ENCODE measurements at places on chromosomes 13 and 19.

DNA sequence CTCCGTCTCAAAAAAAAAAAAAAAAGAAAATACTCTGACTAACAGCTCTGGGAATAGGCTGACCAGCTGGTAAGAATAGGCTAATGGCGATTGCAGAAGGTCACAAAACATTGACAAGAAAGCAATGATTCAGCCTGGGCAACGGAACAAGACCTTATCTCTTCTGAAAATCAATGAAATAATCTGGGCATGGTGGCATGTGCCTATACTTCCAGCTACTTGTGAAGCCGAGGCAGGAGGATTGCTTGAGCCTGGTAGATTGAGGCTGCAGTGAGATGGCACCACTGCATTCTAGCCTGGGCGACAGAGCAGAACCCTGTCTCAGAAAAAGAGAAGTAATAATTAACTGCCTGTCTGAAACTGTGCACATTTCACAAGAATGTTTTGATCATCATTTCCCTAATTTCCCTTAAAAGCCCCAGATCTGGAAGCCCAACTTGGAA lies 18.8 kb upstream of the MTRF1 start:
- no peak for DNase-seq

DNA sequence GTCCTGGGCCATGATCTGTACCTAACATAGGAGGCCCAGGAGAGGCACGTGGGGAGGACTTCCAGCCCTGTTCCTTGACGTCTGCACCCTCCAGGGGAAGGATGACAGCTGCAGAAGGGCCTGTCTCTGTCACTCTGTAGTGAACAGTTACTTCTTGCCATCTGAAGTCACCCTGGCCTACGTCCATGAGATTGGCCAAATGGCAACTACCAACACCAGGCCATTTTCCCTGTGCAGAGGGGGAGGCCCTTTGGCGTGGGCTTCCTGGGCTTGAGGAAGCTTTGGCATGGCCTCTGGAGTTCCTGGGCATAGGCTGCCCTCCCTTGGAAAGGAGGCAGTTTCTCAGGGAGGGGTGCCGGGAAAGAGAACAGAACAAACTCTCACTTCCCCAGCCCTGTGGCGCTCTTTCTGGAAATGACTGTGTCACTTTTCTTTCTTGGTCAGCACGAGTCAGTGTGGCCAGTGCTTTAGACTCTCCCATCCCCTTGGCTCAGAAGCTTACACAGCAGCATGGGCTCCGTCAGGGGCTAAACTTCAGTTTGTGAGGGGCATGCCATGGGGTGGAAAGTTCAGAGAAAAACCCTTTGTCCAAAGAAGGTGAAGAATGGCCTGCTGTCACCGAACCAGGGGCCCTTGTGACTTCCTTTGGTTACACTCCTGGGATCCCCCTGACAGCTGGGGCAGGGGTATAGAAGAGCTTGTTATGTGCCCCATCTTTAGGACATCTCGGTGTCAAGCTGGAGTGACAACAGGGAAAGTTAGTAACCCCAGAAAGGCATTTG lies 5.3 kb downstream of the CARM1 start:
- no peak for DNase-seq

DNA sequence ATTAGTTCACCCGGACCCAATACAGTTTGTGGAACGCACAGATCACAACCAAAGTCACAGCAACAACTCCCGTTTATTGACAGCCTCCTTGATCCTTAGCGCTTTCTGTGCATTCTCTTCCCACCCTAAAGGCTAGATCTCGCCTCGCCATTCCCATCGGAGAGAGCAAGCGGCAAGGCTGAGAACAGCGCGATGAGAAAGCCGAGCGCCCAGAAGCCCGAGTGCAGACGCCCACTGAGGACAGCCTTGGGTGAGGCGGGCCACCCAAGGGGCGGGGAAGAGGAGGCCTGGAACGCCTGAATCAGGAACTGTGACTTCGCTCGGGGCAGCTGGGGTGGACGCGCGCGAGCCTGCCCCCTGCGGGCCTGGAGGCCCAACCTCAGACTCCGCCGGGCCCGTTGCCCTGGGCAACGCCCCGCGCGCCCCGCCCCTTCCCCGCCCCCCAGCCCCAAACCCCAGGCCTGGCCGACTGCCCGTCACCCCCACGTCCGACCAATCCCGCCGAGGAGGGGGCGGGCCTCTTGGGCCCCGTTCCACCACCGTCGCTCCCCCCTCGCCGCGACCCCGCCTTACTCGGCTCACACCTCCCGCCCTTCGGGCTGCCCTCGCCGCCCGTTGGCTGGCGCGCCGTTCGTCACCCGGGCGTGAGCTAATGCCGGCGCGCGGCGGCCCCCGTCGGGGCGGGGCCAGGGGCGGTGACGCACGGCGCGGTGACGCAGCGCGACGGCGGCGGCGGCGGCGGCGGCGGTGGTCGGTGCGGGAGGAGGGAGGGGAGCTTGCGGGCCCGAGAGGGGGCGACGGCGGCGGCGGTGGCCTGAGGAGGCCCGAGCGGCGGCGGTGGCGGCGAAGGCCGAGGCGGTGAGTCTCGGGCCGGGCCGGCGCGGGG lies at the start of gene SAMD4B:
Gene SAMD4B (plus strand): TSS at position 703 of the 886 bp plus-strand sequence. CDS start 14,473 bp downstream, outside the sequence.
- peak; percentile 99 for DNase-seq

GRCh38 chr19:51566489-51567100 lies 4.5 kb upstream of the ZNF175 start:
- no peak for DNase-seq

DNA sequence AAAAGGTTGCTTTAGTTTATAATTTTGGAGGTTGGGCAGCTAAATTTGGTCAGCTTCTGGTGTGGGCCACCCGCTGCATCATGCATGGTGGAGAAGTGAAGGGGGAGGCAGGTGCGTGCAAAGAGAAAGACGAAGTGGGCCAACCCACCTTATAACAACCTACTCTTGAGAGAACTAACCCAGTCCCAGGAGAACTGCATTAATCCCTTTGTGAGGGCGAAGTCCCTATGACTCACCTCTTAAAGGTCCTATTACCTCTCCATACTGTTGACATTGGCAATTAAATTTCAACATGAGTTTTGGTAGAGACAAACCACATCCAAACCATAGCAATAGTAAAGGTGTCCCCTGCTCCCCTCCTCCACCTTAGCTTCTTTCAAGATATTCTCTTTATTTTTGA lies 7.7 kb upstream of the FGF9 start:
- no peak for DNase-seq

DNA sequence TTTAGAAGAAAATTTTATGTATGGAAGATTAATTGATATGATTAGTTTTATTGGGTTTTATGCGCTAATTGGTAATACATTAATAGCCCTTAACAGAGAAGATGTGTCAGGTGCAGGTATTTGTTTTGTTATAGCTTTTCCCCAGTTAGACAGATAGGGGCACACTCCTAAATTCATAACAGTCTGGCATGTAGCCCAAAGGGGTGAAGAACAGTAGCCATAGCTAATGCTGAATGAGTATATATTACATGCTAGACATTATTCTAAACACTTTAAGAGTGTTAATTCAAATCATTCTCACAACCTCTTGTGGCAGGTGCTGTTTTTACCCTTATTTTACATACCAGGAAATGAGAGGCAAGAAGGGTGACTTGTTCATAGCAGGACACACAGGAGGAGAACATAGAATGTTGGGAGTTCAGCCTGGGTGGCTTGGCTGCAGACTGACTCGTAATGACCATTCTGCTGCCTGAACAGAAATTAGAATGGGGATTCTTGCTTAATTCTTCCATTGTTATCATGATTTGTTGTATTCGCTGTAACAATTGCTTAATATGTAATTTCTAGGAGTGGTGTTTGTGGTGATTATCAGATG lies 20.1 kb downstream of the PCCA start:
- DNase-seq, result no peak

DNA sequence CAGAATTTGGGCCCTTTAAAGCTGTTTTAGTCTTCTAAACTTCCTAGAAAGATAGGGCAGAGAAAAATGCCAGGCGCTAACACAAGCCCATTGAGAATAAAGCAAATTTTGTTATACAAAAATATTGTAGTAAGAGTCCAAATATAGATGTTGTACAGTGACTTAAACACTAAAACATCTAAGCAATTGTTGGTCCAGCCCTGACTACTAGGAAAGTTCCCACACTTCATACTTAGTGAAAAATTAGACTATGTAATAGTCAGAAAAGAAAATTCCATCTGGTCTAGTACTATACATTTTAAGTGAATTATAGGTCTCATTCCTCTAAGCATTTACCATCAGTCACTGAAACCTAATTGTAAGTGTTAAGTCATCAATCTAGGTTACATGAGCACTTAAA lies 1518.3 kb upstream of the SLC10A2 start:
- DNase-seq, result no peak

GRCh38 chr19:10690341-10690781 lies 10.9 kb upstream of the QTRT1 start:
- DNase-seq, result no peak

DNA sequence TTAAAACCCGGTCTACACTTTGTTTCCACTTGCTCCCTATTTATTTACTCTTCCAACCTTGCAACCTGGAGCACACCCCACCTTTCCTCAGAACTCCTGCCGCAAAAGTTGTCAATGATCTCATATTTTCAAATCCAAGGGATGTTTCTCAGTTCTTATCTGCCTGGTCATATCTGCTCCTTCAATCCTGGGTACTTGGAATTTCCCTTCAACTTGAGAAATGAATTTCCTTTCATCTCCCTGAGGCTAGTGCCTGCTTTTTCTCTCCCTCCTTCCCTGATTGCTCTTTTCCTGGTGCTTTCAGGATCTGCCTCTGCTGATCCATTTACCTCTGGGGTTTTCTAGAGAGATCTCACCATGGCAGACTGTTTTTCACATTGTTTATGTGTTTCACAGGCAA lies 154.8 kb upstream of the IRS2 start:
- DNase-seq, result no peak

DNA sequence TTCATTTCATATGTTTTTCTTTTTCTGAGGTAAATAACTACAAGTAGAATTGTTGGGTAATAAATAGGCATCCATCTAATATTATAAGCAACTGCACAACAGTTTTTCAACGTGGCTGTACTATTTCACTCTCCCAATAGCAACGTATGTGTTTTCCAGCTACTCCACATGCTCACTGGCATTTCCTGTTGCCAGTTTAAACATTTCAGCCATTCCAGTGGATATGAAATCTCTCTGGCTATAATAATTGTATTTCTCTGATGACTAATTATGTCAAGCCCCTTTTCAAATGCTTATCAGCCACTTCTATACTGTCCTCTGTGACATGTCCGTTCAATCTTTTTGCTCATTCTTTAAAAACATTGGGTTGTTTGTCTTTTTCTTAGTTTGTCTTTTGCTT lies 26.8 kb upstream of the ALOX5AP start:
- DNase-seq, result no peak

- DNase-seq, result no peak
Measured at GRCh38 chr13:100608489-100608888, 19.9 kb upstream of the GGACT start.

DNA sequence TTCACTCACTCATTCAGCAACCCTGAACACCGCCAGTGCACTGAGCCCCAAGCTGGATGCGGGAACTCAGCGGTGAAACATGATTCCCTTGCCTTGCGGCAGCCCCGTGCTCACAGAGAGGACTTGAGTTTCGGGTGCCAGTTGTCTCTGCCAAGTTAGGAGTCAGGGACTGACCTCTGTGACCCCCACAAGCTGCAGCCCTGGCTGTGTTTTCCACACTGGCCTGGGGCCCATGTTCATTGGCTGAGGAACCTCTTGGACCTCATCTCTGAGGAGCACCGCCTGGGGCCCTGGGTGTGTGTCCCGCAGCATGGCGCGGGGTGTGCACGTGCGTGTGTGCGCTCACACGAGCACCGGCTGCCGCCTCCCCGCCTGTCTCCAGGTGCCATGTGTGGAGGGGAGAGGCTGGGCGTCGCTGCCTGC lies 31.0 kb downstream of the CAPN12 start:
- no peak for DNase-seq

DNA sequence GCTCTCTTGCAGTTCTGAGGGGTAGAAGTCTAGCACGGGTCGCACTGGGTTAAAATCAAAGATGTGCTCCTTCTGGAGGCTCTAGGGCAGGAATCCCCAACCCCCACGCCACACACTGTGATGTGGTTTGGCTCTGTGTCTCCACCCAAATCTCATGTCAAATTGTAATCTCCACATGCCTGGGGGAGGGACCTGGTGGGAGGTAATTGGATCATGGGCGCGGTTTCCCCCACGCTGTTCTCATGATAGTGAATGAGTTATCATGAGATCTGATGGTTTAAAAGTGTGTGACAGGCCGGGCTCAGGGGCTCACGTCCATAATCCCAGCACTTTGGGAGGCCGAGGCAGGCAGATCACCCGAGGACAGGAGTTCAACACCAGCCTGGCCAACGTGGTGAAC lies 26.6 kb upstream of the CALM3 start:
- DNase-seq, result no peak

DNA sequence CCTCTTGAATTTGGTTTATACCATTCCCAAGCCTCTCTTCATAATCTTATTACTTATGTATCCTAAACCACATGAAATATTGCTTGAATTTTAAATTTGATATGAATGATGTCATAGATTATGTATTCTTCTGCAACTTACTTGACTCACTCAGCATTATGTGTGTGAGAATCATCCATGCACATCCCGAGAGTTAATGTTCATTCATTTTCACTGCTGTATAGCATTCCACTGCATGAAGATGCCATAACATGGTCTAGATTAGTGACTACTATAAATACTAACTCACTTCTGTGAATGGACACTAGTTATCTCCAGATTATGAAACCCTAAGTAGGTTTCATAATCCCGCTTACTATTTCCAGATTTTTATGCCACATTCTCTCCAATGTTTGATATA lies 25.0 kb upstream of the RAP2A start:
- no peak for DNase-seq

- DNase-seq, result peak; percentile 27
Measured at GRCh38 chr13:114145256-114145655, 12.8 kb upstream of the RASA3 start.

- DNase-seq, result no peak
Measured at GRCh38 chr19:50321831-50322230, 7.3 kb downstream of the KCNC3 start.

DNA sequence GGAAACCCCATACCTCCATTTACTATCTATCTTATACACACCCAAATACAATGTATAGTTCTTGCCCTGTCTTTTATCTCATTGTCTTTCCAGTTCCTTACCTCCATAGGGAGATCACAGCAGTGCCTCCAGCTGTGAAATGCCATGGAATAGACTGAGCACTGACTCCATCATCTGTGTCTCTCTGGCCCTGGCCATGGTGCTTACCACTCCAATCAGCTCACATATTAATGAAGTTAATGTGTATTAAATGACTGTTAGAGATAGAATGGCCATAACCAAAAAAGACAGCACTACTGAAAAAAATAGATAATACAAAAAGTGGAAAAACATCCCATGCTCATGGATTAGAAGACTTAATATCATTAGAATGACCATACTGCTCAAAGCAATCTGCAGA lies 240.4 kb upstream of the SOX21 start:
- no peak for DNase-seq

GRCh38 chr19:37537391-37537947 lies 30.7 kb downstream of the ZNF793 start:
- no peak for DNase-seq

DNA sequence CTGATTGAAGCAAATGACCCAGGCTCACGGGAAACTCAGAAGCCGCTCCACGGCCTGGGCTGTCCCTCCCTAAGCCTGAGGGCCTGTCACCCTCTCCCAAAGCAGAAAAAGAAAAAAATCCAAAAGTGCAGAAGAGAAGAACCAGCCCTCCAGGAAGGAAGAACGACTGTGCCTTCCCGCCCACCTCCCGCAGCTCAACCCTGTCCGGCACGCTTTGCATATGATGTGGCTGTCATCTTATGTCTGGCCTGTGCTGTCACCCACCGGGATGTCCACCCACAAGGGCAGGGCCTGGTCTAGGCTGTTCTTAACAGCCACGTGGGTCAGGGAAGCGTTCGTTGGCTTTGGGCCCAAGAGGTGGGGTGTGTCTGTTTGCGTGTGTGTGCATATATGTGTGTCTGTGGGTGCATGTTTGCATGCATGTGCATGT lies 13.7 kb downstream of the ZBTB7A start:
- no peak for DNase-seq

GRCh38 chr19:4279530-4280422 lies 710 bp downstream of the SHD start:
- no peak for DNase-seq

All from activated naive CD8-positive, alpha-beta T cell treated with anti-CD3 and anti-CD28 coated beads, Interleukin-2, amount 10 ng/mL, durations not matched to agents 7 days and 5 days (primary cell).